GM03348 (cell line): ENCODE measurements at places on chromosomes 7 and 10.

DNA sequence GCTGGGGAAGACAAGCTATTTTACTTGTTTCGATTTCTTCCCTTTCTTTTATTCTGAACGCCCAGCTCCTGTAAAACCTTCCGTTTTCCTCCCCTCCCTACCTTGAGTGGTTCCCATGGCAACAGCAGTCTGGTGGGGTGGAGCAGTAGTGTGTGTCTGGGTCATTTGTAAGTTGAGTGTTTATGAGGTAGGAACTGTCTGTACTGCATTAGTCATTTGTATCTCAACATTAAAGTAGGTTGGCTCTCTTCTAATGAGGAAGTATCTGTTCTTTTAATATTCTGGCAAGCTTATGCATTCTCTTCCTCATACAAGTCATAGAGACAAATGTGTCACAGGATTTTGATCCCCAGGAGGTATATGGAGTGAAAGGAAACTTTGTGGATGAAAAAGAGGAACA, 85.3 kb upstream of the CCDC6 start:
- DNase-seq, result no peak

- peak; percentile 63 for DNase-seq
Observed at GRCh38 chr7:42690794-42691639, 220.9 kb downstream of the C7orf25 start.

DNA sequence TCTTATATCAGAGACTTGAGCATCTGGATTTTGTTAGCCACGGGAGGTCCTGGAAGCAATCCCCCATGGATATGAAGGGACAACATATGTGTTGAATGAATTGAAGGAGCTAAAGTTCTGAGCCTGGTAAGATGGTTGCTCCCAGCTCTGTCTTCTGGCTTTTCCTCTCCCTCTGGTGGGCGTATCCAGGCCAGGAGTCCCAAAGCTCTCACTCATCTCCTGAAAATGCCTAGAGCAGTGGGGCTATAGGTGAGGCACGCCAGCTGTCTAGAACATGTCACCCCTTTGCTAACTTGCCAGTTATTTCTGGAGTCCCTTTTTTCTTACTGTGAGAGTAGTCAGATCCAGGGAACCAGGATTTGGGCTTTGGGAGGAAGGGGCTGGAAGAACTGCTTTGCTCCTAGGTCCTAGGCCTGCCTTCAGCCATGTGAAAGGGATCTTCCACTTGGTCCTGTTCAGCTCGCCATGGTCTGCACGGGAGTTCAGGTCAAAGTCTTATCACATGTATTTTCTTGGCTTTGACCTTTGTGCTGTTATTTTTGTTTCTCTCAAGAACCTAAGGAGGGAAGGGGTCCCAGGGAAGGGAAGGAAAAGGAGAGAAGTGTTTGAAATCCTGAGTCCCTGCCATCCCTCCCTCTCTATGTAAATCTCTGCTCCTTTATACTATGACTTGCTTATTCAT, 73.6 kb downstream of the MINPP1 start:
- DNase-seq, result no peak

- DNase-seq, result no peak
Observed at GRCh38 chr10:12705943-12706342, 295.6 kb downstream of the CCDC3 start.

DNA sequence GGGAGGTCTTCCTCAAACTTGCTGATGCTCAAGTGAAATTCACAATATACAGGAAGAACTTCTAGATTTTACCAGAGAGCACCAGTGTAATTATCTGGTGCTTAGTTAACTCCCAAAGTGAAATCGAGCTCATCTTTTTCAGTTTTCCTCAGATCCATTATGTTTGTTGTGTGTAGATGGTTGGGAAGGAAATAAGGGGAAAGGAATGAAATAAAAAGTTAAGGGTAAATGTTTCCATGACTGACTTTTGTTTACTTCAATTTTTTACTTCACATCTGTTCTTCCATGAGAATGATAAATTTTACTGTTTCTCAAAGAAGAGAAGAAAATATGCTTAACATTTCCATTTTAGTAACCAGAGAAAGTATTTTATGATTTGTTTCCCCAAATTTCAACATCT, 21.3 kb downstream of the FAM107B start:
- no peak for DNase-seq
